Neural crest cell (in vitro differentiated cells): ENCODE measurements at places on chromosomes 12 and 14.
A peak's percentile ranks its signal among the peaks of the same experiment; 100 is the strongest.

GRCh38 chr12:117347588-117347987 lies 13.8 kb downstream of the NOS1 start:
- DNase-seq = no peak
- H3K36me3 ChIP-seq = no peaks in the 10 kb centered on the region
- H3K4me1 ChIP-seq = no peaks in the 10 kb centered on the region

DNA sequence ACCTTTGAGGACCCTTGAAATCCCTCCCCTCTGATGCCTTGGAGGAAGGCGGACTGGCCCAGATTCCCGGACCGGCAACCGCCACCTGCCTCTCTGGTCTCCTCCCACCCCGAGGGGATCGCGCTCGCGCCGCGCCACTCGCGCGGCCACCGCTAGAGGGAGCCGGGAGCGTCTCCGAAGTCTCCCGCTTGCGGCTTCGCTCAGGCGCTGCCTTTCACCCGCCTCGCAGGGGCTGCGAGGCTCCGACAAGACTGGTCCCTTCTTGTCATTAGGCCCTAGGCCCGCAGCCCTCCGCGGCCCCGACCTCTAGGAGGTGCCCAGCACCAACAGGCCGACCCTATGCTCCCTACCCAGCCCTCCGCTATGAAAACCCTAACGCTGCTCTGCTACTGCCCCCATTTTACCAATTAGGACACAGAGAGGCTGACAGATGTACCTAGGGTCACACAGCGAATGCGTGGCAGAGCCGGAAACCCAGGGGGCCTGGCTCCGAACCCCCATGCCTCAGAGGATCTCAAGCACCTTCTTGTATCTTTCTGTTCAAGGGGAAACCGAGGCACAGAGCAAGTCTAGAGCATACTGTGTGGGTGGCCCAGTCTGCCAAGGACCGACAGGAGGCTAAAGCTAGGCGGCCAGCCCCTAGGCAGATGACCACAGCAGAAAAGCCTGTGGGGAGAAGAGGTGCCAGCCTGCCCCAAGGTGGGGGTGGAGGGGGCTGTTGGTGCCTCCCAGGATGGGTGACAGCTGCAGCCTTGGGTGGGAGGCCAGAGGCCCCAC lies 21.4 kb upstream of the VSX2 start:
- no peaks in the 10 kb centered on the region for H3K36me3 ChIP-seq

DNA sequence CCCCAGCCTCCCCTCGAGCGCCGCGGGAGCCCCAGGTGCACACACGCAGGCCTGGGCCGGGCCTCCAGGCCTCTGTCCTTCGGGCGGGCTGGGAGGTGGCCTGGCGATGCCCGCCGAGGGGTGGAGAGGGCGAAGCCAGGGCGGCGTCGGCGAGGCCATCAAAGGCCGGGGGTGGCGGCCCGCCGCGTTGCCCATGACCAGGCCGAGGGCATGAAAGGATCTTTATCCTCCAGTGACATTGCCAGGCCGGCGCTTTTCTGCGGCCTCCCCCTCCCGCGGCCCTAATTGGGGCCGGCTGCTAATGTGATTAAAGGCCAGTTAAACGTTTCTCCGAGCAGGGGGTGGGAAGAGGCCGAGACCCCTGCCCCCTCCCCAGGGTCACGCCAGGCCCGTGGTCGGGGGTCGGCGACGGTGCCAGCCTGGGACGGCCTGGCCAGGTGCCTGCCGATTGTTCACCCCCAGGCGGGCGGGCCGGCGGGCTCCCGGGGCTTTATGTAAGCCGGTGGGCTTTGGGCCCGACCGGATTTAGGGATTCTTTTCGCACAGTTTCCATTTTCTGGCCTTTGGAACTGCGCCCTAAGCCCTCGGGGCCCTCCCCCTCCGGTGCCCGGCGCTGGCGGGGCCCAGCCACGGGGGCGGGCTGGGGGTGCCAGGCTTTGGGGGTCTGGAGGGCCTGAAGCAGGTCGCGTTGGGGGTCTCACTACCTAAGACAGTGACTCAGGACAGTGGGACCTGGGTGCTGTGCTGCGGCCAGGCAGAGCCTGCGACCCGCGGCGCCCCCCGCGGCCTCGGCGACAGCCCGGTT lies 103.2 kb upstream of the DIO3 start:
- H3K4me3 ChIP-seq = no peak overlapping the region
- no peak overlapping the region for H3K27ac ChIP-seq
- no peak for DNase-seq
- no peaks in the 10 kb centered on the region for H3K36me3 ChIP-seq
- H3K4me1 ChIP-seq = peaks cover 25% of the 10 kb centered on the region

GRCh38 chr12:33588725-33589405 lies 149.2 kb upstream of the SYT10 start:
- no peaks in the 10 kb centered on the region for H3K27me3 ChIP-seq
- H3K36me3 ChIP-seq = no peaks in the 10 kb centered on the region
- no peak for DNase-seq
- H3K4me3 ChIP-seq = no peak overlapping the region
- no peak overlapping the region for H3K27ac ChIP-seq
- H3K4me1 ChIP-seq = peaks cover 9% of the 10 kb centered on the region

GRCh38 chr14:78566026-78566858 lies 396.1 kb downstream of the NRXN3 start:
- H3K27me3 ChIP-seq = no peaks in the 10 kb centered on the region
- H3K4me1 ChIP-seq = peaks cover 10% of the 10 kb centered on the region
- H3K4me3 ChIP-seq = peak overlapping the region; percentile 42
- H3K27ac ChIP-seq = peak overlapping the region; percentile 64
- H3K36me3 ChIP-seq = no peaks in the 10 kb centered on the region

GRCh38 chr14:65033181-65033580 lies 46.5 kb downstream of the FNTB start:
- no peak for DNase-seq
- H3K4me3 ChIP-seq = no peak overlapping the region
- H3K27ac ChIP-seq = no peak overlapping the region

DNA sequence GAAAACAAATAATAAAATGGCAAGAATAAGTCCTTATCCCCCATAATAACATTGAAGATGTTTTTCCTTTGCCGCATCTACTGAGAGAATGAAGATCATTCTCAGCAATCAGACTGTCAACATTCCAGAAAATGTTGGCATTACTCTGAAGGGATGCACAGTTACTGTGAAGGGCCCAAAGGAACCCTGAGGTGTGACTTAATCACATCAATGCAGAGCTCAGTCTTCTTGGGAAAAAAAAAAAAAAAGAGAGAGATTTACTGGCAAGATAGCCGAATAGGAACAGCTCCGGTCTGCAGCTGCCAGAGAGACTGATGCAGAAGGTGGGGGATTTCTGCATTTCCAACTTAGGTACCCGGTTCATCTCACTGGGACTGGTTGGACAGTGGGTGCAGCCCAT lies 41.3 kb upstream of the OR6J1 start:
- H3K4me1 ChIP-seq = peaks cover 5% of the 10 kb centered on the region
- peaks cover 2% of the 10 kb centered on the region for H3K36me3 ChIP-seq
- H3K4me3 ChIP-seq = no peak overlapping the region
- no peak overlapping the region for H3K27ac ChIP-seq
- peaks cover 4% of the 10 kb centered on the region for H3K27me3 ChIP-seq
- no peak for DNase-seq

GRCh38 chr12:40105265-40105514 lies 691 bp downstream of the SLC2A13 start:
- peak overlapping the region; percentile 82 for H3K4me3 ChIP-seq
- no peaks in the 10 kb centered on the region for H3K36me3 ChIP-seq
- H3K27me3 ChIP-seq = no peaks in the 10 kb centered on the region
- DNase-seq = peak; percentile 49
- no peak overlapping the region for H3K27ac ChIP-seq
- peaks cover 43% of the 10 kb centered on the region for H3K4me1 ChIP-seq

- H3K27me3 ChIP-seq = peaks cover 7% of the 10 kb centered on the region
- no peak for DNase-seq
These were observed 320.0 kb downstream of the DPF3 start for GRCh38 chr14:72573725-72574417.

- H3K4me1 ChIP-seq = no peaks in the 10 kb centered on the region
- DNase-seq = no peak
- H3K36me3 ChIP-seq = no peaks in the 10 kb centered on the region
- H3K27ac ChIP-seq = no peak overlapping the region
- peaks cover 49% of the 10 kb centered on the region for H3K27me3 ChIP-seq
These were observed 107.1 kb upstream of the WSCD2 start for GRCh38 chr12:108021949-108022522.

DNA sequence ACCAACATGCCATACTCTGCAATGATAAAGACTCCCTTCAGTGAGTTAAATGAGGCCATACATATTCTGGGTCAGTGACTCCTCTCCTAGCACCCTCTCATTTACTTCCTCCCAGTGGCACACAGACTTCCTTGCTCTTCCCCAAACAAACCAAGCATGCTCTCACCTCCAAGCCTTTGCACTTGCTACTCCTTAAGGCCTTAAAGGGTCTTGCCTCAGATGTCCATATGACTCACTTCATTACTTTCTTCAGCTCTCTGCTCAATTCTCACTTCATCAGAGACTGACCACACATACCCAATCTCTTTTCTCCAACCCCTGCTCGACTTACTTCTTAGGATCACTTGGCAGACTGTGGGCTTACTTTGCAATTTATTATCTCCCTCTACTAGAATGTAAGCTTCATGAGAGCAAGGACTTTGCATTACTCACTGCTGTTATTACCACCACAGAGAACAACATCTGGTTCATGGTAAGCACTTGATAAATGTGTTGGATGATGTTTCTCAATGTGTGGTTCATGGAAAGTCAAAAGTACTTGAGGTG lies 22.8 kb downstream of the DDX24 start:
- H3K27ac ChIP-seq = peak overlapping the region; percentile 41
- H3K4me3 ChIP-seq = no peak overlapping the region
- no peak for DNase-seq
- H3K27me3 ChIP-seq = no peaks in the 10 kb centered on the region

- no peak for DNase-seq
- H3K4me1 ChIP-seq = peaks cover 4% of the 10 kb centered on the region
- no peaks in the 10 kb centered on the region for H3K27me3 ChIP-seq
- no peak overlapping the region for H3K27ac ChIP-seq
These were observed 73.9 kb downstream of the ANO4 start for GRCh38 chr12:100868487-100868886.

DNA sequence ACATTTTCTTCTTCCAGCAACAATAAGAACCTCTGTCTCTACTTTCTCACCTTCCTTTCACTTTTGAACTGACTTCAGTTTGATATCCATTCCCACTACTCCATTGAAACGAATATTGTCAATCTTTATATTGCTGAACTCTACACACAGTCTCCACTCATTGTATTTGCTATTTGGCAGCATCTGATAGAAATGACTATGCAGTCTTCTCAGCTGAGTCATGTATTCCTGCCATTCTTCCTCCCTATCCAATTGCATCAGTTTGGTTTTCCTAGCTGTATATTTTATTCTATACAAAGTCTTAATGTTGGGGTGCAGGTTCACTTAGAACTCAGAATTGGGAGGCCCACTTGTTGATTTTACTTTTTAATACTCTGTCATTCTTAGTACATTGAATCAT lies 107.5 kb upstream of the CPNE8 start:
- no peak overlapping the region for H3K27ac ChIP-seq
- H3K36me3 ChIP-seq = no peaks in the 10 kb centered on the region
- no peak overlapping the region for H3K4me3 ChIP-seq
- H3K4me1 ChIP-seq = no peaks in the 10 kb centered on the region
- no peaks in the 10 kb centered on the region for H3K27me3 ChIP-seq
- no peak for DNase-seq

- H3K4me1 ChIP-seq = no peaks in the 10 kb centered on the region
- H3K27me3 ChIP-seq = peaks cover 24% of the 10 kb centered on the region
- peak; percentile 2 for DNase-seq
- no peaks in the 10 kb centered on the region for H3K36me3 ChIP-seq
- no peak overlapping the region for H3K27ac ChIP-seq
These were observed 411.0 kb upstream of the OR4E1 start for GRCh38 chr14:22084393-22085281.

DNA sequence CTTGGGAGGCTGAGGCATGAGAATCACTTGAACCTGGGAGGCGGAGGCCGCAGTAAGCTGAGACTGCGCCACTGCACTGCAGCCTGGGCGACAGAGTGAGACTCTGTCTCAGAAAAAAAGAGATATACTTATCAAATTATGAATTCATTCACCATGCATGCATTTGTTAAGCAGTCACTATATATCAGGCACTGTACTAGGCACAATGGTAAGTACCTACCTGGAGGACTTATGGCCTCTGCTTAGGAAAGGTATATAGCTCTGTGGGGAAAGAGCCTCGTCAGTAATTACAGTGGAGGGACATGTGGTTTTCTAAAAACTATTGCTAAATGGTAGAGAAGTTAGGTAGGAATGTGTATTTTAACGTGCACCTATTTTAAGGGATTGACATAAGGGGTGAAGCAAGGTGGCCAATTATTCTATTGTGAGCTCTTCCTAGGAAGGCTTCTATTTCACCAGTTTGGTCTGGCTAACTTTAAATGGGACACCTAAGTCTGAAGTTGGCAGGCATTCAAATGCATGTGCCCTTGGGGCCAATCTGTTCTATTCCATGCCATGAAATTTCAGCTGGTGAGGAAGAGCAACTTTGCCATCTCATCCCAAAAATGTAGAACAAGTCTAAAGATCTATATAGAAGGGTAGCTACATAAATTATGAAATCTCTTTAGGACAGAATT lies 15.0 kb downstream of the TCP11L2 start:
- no peaks in the 10 kb centered on the region for H3K36me3 ChIP-seq
- no peak overlapping the region for H3K27ac ChIP-seq
- no peak overlapping the region for H3K4me3 ChIP-seq
- H3K4me1 ChIP-seq = peaks cover 6% of the 10 kb centered on the region
- DNase-seq = no peak

DNA sequence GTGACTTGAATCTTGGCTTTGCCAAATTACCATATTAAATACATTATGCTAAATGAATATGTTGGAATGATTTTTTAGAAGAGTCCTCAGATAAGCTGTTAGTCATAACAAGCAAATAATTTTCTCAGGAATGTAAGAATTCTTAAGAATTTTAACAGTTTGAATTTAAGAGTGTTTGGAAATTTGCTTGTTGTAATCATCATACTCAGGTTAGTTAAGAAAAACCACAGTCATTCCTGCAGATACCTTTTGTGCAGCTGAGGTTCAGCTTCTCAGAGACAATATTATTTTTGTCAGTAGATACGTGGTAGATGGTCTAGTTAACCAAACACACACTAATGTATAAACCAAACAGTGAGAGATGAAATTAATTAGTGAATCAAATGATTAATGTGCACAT lies 8.9 kb downstream of the WNK1 start:
- H3K27me3 ChIP-seq = no peaks in the 10 kb centered on the region
- no peak overlapping the region for H3K27ac ChIP-seq
- H3K4me3 ChIP-seq = no peak overlapping the region
- peaks cover 30% of the 10 kb centered on the region for H3K4me1 ChIP-seq

DNA sequence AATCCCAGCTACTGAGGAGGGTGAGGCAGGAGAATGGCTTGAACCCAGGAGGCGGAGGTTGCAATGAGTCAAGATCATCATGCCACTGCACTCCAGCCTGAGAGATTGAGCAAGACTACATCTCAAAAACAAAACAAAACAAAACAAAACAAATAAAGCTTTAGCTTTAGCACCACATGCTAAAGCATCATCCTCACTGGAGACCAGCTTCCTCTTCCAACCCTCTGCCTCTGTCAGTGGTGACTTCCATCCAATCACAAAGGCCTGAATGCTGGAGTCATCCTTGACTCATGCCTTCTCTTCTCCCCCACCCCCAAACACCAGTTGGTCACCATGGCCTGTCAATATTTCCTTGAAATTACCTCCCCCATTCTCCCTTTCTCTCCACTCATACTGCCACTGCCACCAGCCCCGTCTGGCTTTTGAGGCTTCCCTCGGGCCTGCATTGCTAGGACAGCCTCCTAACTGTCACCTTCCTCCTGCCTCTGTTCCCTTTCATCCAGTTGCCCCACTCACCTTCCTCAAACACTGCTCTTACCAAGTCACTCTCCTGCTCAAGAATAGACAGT lies 1.4 kb downstream of the ZNF385A start:
- no peak overlapping the region for H3K4me3 ChIP-seq
- H3K27ac ChIP-seq = no peak overlapping the region
- peaks cover 42% of the 10 kb centered on the region for H3K4me1 ChIP-seq
- no peak for DNase-seq
- H3K36me3 ChIP-seq = no peaks in the 10 kb centered on the region

GRCh38 chr12:71938728-71939385 lies at the start of gene TPH2:
TSS of gene TPH2 (plus strand) at chr12:71938845. CDS start at chr12:71938987, 142 bp downstream.
- H3K4me3 ChIP-seq = no peak within 1 kb of the TSS
- H3K27ac ChIP-seq = no peak within 1 kb of the TSS
- H3K27me3 ChIP-seq = peaks cover 59% of the 10 kb centered on the region
